Left cardiac atrium (tissue), 4 donors: ENCODE measurements at places on chromosomes 7 and 10.

- DNase-seq: no peak
These were observed 259.4 kb downstream of the PARD3 start for GRCh38 chr10:34555653-34556052.

DNA sequence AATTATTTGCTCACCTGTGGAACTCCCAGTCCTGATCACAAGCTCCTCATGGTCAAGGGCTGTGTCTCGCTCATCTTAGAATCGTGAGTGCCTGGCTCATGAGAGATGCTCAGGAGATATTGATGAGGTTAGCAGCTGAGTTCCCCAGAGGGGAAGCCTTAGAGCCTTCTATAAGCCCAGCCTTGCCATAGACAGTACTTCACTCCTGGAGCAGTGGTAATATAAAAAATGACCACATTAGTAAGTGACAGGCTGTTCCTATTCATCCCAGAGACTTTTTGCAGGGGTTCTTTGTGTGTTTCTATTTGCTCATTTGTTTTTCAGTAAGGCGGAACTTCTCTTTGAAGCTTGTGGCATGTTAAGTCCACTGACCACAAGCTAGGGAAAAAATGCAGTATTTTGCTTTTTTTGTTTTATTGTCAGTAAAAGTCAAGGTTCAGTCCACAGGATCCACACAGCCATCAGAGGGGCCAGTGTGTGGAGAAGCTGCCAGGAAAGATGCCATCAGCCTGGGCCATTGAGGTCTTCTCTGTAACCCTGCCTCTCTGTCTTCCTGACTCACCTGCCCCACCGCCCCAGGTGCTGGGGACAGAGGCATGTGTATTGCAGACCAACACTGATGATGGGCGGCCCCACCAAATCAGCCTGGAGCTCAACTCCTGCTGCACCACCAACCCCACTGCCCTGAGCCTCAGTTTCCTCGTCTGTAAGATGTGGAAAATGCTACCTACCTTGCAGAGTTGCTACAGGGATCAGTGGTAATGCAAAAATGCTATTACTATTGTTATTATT lies 36.4 kb upstream of the JCAD start:
- no peak for DNase-seq

GRCh38 chr10:100993986-100994708 lies 5.5 kb upstream of the LZTS2 start:
- no peak for DNase-seq

DNA sequence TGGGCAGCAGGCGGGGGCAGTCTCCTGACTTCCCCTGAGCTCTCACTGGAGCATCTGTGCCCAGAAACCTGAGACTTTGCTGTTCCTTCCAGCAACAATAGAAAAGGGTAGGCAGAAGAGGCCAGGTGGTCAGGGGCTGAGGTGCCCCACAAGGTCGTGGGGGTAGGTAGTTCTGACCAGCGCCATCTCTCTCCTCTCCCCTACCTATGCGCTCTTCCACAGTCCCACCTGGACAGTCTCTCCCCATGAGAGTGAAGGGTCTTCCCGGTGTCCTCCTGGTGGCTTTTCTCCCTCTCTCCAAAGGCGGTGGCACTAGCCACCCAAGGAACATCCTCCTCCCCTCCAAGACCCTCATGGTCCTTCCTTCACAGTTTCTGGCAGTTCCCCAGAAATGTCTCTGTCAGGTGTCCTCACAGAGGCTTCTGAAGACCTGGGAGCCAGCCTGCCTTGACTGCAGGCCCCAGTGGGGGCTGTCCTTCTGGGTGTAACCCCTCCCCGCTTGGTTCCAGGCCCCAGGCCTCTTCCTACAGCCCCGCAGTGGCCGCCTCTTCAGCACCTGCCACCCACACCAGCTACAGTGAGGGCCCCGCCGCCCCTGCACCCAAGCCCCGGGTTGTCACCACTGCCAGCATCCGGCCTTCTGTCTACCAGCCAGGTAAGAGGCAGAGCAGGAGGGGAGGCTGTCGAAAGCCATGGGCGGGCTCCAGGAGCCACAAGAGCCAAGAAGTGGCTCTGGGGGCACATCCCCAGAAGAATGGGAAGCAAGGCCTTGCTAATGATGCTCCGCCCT lies 41.3 kb downstream of the LDB3 start:
- no peak for DNase-seq

- DNase-seq: no peak
These were observed 18.6 kb downstream of the MINDY3 start for GRCh38 chr10:15841696-15842095.

DNA sequence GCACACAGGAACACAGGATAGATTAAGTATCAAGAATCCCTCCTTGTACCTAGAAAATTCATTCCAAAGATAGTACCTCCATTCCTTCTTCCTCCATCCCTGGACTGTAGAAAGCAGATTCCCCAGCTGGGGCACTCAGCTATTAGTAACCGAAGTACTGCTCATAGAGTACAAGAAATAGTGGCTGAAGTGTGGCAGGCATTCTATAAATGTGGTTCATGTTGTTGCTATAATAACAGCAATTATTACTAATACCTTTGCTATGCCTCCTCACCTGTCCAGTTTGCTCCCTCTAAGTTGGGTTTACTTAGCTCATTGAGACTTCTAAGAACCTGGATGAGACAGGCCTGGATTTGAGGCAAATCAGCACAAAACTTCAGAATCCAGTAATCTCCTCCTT lies 453.2 kb downstream of the GRM8 start:
- no peak for DNase-seq

DNA sequence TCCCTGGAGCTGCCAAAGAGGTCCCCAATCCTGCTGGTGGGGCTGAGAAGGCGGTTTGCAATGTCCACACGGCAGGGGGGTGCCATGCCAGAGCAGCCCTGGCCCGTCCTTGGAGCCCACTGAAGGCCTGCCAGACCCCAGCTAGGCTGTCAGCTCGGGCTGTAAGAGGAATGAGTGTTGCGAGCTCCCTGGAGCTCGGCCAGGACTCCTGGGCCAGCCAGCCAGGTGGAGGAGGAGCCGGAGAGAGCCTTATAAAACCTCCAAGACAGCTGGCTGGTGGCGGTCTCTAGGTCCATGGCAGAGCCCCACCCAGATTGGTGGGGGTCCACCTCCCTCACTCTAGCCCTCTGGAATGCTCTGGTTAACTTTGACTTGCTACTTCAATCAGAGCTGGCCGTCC lies 55.1 kb upstream of the CALN1 start:
- DNase-seq: no peak
